ENCODE measurements at places on chromosomes 2 and 18.

DNA sequence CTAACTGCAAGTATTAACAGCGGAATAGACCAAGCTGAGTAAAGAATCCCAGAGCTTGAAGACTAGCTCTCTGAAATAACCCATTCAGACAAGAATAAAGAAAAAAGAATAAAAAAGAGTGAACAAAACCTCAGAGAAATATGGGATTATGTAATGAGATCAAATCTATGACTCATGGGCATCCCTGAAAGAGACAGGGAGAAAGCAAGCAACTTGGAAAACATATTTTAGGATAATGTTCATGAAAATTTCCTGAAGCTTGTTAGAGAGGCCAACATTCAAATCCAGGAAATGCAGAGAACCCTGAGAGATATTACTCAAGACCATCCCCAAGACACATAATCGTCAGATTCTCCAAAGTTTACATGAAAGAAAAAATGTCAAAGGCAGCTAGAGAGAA, 17.3 kb downstream of the PFN4 start:
- H3K27me3 ChIP-seq, result no peaks in the 10 kb centered on the region
- H3K27ac ChIP-seq, result no peak overlapping the region
- no peaks in the 10 kb centered on the region for H3K4me1 ChIP-seq
- DNase-seq, result no peak

GRCh38 chr18:49534846-49535601, 26.8 kb upstream of the LIPG start:
- H3K4me1 ChIP-seq, result no peaks in the 10 kb centered on the region
- DNase-seq, result no peak
- no peaks in the 10 kb centered on the region for H3K36me3 ChIP-seq
- no peak overlapping the region for H3K4me3 ChIP-seq

DNA sequence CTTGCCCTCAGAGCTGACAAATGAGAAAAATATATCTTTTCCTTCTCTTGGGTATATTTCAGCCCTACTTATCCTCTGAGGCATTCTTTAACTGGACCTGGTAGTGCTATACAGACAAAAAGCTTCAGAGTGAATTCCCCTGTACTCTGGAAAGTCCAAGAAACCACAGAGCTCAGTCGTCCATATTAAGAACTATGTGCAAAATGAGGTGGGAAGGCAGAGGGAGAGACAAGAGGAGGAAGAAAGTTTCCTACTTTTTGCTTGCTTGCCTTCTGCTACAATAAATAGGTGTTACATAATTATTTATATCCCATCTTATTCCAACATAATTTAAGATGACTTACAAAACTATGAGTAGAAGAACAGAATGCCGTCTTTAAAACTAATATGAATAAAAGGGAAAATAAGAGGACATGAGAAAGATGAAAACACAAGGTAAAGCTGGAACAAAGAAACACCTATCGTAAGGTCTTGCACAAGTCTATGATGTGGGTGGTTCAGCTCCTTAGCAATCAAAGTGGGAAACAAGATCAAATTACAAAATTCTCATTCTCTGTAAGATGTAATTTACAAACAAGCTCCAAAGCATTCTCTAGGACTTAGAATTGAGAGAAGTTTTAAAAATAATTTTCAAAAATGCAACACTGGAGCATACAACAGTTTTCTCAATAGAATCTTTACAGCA, 97.9 kb downstream of the BAZ2B start:
- peak overlapping the region; percentile 29 for H3K4me3 ChIP-seq
- H3K36me3 ChIP-seq, result no peaks in the 10 kb centered on the region
- H3K4me1 ChIP-seq, result peaks cover 24% of the 10 kb centered on the region

DNA sequence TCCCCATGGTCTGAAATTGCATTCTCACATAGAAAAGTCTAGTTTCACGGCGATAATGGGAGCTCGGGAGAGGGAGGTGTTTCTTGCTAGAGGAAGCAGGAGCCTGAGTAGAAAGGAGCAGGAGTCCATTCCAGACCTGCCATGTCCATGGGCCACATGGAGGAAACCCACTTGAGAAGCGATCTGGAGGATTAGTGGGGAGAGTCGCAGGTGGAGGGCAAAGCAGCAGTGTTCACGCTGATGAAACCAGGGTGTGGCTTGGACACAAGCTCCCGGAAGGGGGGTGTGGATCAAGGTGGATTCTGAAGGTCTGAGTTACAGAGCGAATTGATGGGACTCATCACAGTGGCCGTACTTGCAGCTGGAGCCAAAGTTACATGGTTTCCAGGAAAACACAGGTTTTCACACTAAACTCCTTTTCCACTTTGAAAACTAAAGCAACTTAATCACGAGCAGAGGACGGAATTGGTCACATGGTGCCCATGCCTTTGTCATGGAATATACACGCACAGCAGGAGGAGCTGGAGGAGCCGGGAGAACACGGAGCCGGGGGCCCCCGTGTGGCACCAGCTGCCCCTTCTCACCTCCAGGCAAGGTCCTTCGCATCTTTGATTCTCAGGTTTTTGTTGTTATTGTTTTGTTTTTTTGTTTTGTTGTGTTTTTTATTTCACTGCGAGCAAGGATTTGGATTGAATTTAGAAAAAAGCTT, 255.1 kb upstream of the MYT1L start:
- no peak overlapping the region for H3K4me3 ChIP-seq
- H3K27ac ChIP-seq, result no peak overlapping the region
- H3K4me1 ChIP-seq, result no peaks in the 10 kb centered on the region
- no peaks in the 10 kb centered on the region for H3K27me3 ChIP-seq
- H3K36me3 ChIP-seq, result no peaks in the 10 kb centered on the region
- no peak for DNase-seq

- H3K36me3 ChIP-seq, result no peaks in the 10 kb centered on the region
- DNase-seq, result no peak
- H3K4me3 ChIP-seq, result no peak overlapping the region
- H3K27me3 ChIP-seq, result no peaks in the 10 kb centered on the region
- no peak overlapping the region for H3K27ac ChIP-seq
- H3K4me1 ChIP-seq, result no peaks in the 10 kb centered on the region
These were observed 320.9 kb upstream of the TCF4 start for GRCh38 chr18:55908901-55909366.

GRCh38 chr2:141105763-141106162, 1025.1 kb downstream of the LRP1B start:
- H3K36me3 ChIP-seq, result no peaks in the 10 kb centered on the region
- no peaks in the 10 kb centered on the region for H3K27me3 ChIP-seq

- H3K4me3 ChIP-seq, result peak overlapping the region; percentile 86
- peaks cover 8% of the 10 kb centered on the region for H3K4me1 ChIP-seq
- no peak for DNase-seq
- no peak overlapping the region for H3K27ac ChIP-seq
- no peaks in the 10 kb centered on the region for H3K36me3 ChIP-seq
These were observed 1.5 kb upstream of the BCL2L11 start for GRCh38 chr2:111118981-111119821.

GRCh38 chr2:43218702-43219382, 7.6 kb downstream of the ZFP36L2 start:
- peak overlapping the region; percentile 88 for H3K4me3 ChIP-seq
- no peaks in the 10 kb centered on the region for H3K27me3 ChIP-seq
- H3K27ac ChIP-seq, result peak overlapping the region; percentile 98
- DNase-seq, result no peak
- H3K4me1 ChIP-seq, result peaks cover 66% of the 10 kb centered on the region
- peaks cover 14% of the 10 kb centered on the region for H3K36me3 ChIP-seq

GRCh38 chr18:11284811-11285210, 135.4 kb upstream of the PIEZO2 start:
- H3K36me3 ChIP-seq, result no peaks in the 10 kb centered on the region
- no peak overlapping the region for H3K4me3 ChIP-seq
- H3K4me1 ChIP-seq, result peaks cover 9% of the 10 kb centered on the region
- no peak overlapping the region for H3K27ac ChIP-seq
- no peaks in the 10 kb centered on the region for H3K27me3 ChIP-seq
- DNase-seq, result no peak

GRCh38 chr18:45554389-45554737, 60.9 kb upstream of the SLC14A2 start:
- H3K4me3 ChIP-seq, result no peak overlapping the region
- H3K27ac ChIP-seq, result no peak overlapping the region
- H3K36me3 ChIP-seq, result no peaks in the 10 kb centered on the region
- H3K4me1 ChIP-seq, result no peaks in the 10 kb centered on the region

DNA sequence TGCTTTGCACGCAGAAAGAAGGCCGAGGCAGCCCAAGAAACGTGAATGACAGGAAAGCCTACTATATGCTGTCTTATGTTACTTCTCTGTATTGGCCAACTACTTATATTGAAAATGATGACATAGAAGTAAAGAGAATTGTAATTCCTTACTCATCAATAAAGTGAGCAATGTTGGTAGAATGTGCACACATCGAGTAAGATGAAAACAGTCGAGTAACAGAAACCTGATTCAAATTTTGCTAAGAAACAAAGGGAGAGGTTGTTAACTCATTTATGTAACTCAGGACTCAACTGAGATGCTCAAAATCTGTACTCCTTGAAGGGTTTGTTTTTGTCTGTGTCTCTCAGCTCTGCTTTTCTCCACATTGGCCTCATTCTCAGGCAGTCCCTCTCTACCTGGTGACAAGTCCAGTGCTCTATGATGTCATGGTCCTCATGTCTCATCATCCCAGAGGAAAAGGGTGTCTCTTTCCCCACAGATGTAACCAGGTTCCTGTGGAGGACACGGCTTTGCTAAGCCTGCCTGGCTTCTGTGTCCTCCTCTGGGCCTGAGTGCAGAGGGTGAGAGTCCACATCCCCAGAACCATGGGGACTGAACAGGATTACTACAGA, 30.3 kb upstream of the CCDC93 start:
- H3K4me3 ChIP-seq, result no peak overlapping the region
- H3K27ac ChIP-seq, result no peak overlapping the region
- no peaks in the 10 kb centered on the region for H3K4me1 ChIP-seq

- no peaks in the 10 kb centered on the region for H3K4me1 ChIP-seq
- H3K4me3 ChIP-seq, result no peak overlapping the region
- H3K27ac ChIP-seq, result no peak overlapping the region
- no peaks in the 10 kb centered on the region for H3K36me3 ChIP-seq
- DNase-seq, result no peak
- H3K27me3 ChIP-seq, result no peaks in the 10 kb centered on the region
These were observed 226.2 kb downstream of the MC4R start for GRCh38 chr18:60146220-60146960.

GRCh38 chr2:3409627-3410170, 30.2 kb downstream of the TRAPPC12 start:
- H3K4me1 ChIP-seq, result no peaks in the 10 kb centered on the region
- no peaks in the 10 kb centered on the region for H3K27me3 ChIP-seq
- H3K36me3 ChIP-seq, result no peaks in the 10 kb centered on the region
- no peak for DNase-seq

- no peak overlapping the region for H3K4me3 ChIP-seq
- no peaks in the 10 kb centered on the region for H3K36me3 ChIP-seq
- peaks cover 4% of the 10 kb centered on the region for H3K4me1 ChIP-seq
- DNase-seq, result no peak
These were observed 34.3 kb upstream of the TAF1B start for GRCh38 chr2:9809064-9809356.

DNA sequence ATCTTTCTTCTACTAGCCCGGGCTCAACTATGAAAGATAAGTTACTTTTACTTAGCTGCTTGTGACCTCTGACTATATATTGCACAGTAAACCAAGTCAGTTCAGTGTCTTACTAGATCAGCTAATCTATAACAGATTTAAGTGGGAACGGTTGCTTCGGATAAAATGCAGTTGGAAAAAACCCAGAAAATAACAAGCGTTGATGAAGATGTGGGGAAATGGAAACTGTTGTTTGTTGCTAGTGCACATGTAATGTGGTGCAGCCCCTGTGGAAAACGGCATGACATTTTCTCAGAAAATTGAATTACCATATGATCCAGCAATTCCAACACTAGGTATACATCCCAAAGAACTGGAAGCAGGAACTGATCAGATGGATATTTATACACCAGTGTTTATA, 248.5 kb downstream of the PRKCE start:
- no peaks in the 10 kb centered on the region for H3K27me3 ChIP-seq
- H3K27ac ChIP-seq, result no peak overlapping the region
- no peak overlapping the region for H3K4me3 ChIP-seq
- H3K36me3 ChIP-seq, result no peaks in the 10 kb centered on the region

GRCh38 chr2:201258666-201259615, 1.4 kb upstream of the CASP8 start:
- H3K4me3 ChIP-seq, result peak overlapping the region; percentile 86
- no peaks in the 10 kb centered on the region for H3K27me3 ChIP-seq
- H3K4me1 ChIP-seq, result peaks cover 12% of the 10 kb centered on the region
- peak overlapping the region; percentile 90 for H3K27ac ChIP-seq
- no peaks in the 10 kb centered on the region for H3K36me3 ChIP-seq

DNA sequence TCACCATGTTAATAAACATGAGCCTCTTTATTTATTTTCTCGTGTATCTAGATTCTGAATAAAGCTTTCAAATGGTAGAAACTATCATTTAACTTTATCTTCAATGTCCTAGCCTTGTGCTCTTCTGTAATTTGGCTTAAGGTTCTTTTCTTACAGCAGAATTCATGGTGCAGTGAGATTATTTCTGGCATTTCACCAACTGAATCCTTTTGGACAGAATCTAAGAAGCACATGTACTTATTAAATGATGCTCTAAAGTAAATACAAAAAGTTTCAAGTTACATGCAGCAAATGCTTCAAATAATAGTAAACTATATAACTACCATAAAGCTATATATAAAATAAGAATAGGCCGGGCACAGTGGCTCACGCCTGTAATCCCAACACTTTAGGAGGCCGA, 65.9 kb downstream of the AP1S3 start:
- H3K4me3 ChIP-seq, result no peak overlapping the region
- no peak overlapping the region for H3K27ac ChIP-seq
- DNase-seq, result no peak
- H3K4me1 ChIP-seq, result no peaks in the 10 kb centered on the region

- no peaks in the 10 kb centered on the region for H3K4me1 ChIP-seq
- H3K36me3 ChIP-seq, result no peaks in the 10 kb centered on the region
- H3K4me3 ChIP-seq, result no peak overlapping the region
- no peak overlapping the region for H3K27ac ChIP-seq
- no peaks in the 10 kb centered on the region for H3K27me3 ChIP-seq
These were observed 543.5 kb upstream of the HNMT start for GRCh38 chr2:137420744-137421143.

DNA sequence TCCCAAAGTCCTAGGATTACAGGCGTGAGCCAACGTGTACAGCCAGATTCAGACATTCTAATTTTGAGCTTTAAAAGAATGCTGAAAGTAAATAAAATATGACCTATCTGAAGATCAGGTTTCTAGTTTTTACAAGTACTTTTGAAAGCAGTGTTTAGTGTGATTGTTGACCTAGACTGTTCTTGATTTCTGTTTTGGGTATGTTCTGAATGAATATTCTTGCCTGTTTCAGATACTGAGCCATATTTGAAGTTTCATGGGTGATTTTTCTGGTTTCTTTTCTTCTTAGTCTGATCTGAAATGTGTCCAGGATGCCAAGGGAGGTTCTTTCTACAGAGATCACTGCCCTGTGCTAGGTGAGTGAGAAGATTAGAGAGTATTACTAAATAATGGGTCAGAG, 37.2 kb downstream of the MIB1 start:
- no peaks in the 10 kb centered on the region for H3K36me3 ChIP-seq
- DNase-seq, result no peak

DNA sequence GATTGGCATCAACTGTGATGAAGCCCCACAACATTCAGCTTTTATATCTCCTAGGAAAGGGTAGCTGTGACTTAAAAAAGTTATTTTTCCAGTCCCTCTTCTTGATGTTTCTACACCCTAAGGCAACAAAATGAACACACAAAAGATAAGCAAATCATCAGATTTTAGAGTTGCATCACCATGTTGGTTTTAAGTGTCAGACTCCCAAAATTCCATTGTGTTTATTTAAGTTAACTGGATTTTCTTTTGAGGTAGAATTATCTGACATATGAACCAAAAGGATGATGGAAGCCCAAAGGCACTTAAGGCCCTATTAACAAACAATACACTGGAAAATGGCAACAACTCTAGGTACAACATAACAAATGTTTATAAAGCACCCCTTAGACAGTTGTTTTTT, 261.7 kb upstream of the SLC39A10 start:
- DNase-seq, result no peak
- H3K27ac ChIP-seq, result no peak overlapping the region
- H3K27me3 ChIP-seq, result no peaks in the 10 kb centered on the region
- no peaks in the 10 kb centered on the region for H3K36me3 ChIP-seq
- H3K4me1 ChIP-seq, result no peaks in the 10 kb centered on the region
- no peak overlapping the region for H3K4me3 ChIP-seq
